ENCODE measurements at places on chromosomes 13 and 19.
A peak's percentile ranks its signal among the peaks of the same experiment; 100 is the strongest.

DNA sequence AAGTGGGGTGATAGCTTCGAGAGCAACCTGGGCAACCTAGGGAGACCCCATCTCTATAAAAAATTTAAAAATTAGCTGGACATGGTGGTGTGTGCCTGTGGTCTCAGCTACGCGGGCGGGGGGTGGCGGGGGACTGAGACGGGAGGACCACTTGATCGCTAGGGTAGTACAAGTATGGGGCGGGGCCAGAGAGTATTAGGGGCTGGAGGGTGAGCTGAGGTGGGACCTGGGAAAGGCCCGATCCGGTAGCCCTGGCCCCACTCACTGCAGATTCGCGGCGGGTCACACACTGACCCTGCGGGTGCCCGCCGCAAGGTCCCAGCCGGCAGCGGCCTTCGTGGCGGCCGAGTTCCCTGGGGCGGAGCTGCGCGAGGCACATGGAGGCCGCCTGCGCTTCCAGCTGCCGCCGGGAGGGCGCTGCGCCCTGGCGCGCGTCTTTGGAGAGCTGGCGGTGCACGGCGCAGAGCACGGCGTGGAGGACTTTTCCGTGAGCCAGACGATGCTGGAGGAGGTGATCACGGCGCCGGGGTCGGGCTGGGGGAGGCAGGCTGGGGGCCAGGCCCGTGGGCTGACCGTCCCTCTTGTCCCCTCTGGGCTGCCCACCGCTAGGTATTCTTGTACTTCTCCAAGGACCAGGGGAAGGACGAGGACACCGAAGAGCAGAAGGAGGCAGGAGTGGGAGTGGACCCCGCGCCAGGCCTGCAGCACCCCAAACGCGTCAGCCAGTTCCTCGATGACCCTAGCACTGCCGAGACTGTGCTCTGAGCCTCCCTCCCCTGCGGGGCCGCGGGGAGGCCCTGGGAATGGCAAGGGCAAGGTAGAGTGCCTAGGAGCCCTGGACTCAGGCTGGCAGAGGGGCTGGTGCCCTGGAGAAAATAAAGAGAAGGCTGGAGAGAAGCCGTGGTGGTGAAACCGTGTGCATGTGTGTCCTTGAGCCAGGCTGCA lies 2.0 kb upstream of the ARHGAP45 start:
- peak; percentile 83 for DNase-seq

DNA sequence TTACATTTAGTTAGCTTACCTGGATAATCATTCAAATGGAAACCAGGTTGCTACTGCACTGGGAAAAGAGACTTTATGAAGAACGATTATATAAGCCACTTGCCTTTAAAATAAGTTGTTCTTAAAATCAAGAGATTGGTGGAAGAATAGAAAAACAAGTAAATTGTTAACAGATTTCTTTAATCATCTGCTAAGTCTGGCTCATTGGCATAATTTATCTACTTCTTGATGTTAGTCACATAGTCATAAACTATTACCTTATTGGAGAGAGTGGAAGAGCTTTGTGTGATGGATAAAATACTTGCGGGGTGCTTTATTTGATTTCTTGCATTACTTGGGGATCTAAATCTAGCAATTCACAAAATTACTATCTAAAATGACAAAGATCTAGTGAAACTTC lies 6.8 kb downstream of the LSM14A start:
- no peak for DNase-seq

GRCh38 chr13:28610996-28611395 lies 47.9 kb upstream of the POMP start:
- no peak for DNase-seq

GRCh38 chr19:16977306-16977705 lies 49.3 kb downstream of the CPAMD8 start:
- no peak for DNase-seq

GRCh38 chr19:35037716-35038622 lies 3.6 kb upstream of the HPN start:
- DNase-seq, result no peak

DNA sequence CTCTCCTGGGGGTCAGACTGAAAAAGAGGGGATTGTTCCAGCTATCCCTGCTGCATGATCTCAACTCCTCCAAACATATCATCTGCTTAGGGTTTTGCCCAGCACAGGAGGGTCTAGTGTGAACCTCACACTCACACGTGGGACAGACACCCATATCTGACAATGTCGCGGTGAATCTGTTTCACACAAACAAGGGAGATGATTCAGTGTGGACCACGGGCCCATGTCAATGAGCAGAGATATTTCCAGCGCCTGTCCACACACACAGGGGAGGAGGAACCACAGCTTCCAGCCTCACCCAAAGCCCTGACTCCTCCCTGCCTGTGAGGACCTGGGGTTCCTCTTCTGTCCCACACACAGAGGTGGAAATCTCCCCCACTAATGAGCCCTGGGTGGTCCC lies 29.6 kb upstream of the KIR3DL3 start:
- DNase-seq, result no peak

GRCh38 chr13:29935309-29935981 lies 85.0 kb upstream of the UBL3 start:
- DNase-seq, result no peak

DNA sequence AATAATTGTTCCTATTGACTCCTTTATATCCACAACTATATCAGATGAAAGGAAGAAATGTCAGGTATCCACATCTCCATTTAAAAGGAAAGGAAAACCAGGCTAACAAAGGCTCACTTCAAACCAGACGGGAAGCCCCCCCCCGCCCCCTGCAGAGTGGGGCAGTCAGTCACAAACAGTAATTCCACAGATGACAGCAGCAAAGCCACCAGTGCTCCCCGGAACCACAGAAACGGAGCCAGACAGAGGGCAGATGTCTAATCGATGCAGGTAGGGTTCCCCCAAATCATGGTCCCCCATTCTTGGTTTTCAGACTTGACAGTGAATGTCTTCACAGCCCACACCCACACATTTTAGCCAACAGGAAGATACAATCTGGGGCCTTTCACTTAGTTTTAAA lies 100.8 kb downstream of the STK24 start:
- no peak for DNase-seq

- no peak for DNase-seq
Observed at GRCh38 chr13:71829547-71829946, 37.5 kb downstream of the DACH1 start.

DNA sequence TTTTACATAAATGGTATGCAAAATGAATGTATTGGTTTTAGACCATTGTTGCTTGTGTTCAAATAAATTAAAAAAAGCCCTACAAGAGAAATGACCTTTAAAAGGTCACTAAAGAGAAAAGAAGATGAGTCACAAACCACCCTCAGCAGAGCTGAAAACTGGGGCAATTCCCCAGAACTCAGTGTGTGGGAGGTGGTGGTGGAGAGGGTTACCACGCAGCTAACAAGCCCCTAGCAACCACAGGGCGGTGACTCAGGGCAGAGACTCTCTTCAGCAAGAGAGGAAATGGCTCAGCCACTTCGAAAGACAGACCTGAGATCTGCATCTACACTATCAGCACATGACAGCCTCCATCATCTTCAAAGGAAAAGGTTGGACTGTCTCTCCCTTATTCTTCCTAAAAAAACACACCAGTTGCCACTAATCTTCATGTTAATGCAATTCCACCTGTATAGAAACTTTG lies 29.4 kb upstream of the NDFIP2 start:
- DNase-seq, result peak; percentile 34

DNA sequence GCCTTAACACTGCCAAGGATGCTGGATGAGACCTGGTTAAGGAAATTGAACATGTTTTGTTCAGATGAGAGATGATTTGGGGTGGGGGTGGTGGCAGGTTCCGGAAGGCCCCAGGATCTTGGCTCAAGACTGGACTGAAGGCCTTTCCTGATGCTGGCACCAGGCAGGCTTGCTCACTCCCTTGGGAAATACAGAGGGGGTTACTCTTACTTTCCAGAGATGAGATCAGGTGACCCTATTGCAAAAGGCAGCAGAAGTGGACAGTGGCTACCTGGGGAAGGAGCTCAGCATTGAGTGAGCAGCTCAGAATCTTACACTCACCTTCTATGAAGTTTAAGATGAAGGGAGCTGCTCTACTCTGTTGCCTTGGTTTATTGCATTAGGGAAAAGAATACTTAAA lies 10.8 kb downstream of the GATAD2A start:
- DNase-seq, result no peak

GRCh38 chr13:41955605-41956004 lies 5.3 kb downstream of the VWA8 start:
- DNase-seq, result no peak

GRCh38 chr13:24500977-24501376 lies 11.6 kb downstream of the PARP4 start:
- no peak for DNase-seq

GRCh38 chr19:15418231-15418578 lies 583 bp downstream of the AKAP8L start:
- no peak for DNase-seq

DNA sequence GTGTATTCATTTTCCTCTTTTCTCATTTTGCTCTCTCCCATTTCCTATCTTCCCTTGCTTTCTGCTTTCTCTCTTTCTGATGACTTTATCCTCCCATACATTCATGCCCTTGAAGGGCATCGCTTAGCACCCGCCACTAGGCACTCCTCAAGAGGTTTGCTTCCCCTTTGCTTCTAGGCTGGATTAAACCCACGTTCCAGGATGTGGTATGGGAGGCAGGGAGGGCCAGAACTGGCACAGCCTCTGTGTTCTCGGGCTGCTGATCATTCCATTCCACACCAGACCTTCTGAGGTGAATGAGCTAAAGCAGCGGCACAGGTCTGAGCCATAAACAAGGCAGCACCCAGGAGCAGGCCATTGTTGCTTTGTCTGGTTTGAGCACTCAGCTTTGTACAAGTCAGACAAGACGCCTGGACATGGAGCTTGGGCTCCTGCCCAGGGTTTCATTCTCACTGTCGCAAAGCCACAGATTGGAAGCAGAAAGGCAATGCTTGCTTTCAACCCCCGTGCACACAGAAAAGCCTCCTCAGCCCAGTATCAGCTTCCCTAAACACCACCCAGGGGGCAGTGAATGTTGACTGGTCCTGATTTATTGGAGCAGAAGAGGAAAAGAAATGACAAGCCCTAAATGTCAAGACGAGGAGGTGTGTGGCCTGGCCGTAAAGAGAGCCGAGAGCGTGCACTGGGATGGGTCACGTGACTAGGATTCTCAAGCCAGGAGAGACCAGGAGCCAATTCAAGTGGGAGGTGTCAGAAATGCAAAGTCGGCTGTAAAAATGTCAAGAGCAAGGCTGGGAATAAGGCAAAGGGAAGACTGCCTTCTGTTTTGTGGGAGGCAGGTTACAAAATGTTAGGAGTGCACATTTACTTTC lies 218.0 kb upstream of the SERP2 start:
- DNase-seq, result no peak

- no peak for DNase-seq
Observed at GRCh38 chr19:20078581-20079031, 806 bp downstream of the ZNF90 start.

- DNase-seq, result no peak
Observed at GRCh38 chr19:47839913-47840312, 18.2 kb downstream of the CRX start.

DNA sequence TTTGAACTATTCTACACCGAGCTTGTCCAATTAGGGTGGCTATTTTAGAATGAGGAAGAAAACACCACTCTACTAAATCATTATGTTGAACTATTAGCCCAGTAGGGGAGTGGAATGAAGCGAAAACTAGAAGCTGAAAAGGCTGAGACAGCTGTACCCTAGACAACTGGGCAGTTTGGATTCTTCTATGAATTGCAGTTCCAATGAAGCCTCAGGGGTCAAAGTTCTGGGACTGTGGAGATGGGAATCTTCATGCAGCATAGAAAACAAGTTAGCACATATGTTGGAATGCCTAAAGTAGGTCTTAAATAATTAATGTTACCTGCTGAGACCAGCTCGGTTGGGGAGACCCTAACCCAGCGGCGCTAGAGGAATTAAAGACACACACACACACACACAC lies 62.7 kb upstream of the ZNF726 start:
- DNase-seq, result no peak

- DNase-seq, result no peak
Observed at GRCh38 chr13:100163375-100163774, 74.5 kb downstream of the PCCA start.

GRCh38 chr19:4077800-4078684 lies 11.3 kb upstream of the ZBTB7A start:
- peak; percentile 81 for DNase-seq

DNA sequence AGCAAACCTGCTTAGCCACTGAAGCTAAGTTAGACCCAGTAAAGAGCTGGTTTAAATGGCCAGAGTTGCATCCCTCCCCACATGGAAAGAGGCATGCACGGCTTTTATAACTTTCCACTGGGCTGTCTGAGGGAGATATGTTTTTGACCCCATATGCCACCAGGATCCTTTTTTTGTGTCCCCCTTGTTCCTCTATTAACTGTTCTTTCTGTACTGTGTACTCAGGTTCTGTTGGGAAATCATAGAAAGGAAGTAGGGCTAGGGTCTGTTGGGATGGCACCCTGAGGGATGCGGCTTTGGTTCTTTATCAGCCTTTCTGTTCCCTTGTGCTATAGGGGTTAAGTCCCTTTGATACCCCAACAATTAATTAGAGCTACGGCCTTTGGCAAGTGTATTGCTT lies 12.2 kb upstream of the TM9SF2 start:
- no peak for DNase-seq

- no peak for DNase-seq
Observed at GRCh38 chr13:52707375-52707774, 32.2 kb downstream of the CNMD start.

DNA sequence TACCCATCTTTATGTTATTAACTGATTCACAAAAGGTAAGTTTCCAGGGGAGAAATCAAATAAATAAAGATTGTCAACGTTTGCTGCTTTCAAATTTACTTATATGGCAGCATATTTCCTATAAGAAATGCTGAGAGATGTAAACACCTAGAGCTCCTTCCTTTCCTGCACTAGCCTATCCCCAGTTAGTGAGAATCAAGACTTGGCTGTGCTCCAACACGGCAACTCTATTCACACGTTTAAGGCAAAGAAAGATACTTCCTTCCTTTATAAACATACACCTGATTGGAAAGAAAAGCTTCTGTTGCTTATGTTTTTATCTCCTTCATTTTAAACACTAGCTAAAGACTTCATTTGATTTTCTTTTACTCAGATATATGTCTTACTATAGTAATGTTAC lies 107.0 kb downstream of the PCDH9 start:
- no peak for DNase-seq

Data from MM.1S (cell line).